CD4-positive, alpha-beta T cell treated with Interleukin-6 at 100 ng/mL for 8 hours (primary cell): ENCODE measurements at places on chromosomes 7 and 10.

- no peak for DNase-seq
Observed at GRCh38 chr10:75223507-75223906, 12.2 kb downstream of the COMTD1 start.

DNA sequence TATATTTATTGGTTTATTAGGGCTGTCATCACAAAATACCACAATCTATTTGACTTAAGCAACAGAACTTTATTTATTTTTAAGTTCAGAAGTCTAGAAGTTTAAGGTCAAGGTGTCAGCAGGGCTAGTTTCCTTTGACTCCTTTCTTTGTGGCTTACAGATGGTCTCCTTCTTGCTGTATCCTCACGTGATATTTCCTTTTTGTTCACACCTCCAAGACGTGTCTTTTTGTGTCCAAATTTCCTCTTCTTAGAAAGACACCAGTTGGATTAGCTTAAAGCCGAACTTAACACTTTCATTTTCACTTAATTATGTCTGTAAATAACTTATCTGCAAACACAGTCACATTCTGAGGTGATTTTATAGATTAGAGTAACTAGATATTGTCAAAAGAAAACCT lies 631.4 kb upstream of the POT1 start:
- no peak for DNase-seq

- no peak for DNase-seq
Observed at GRCh38 chr7:116986611-116987565, 33.6 kb downstream of the ST7 start.

DNA sequence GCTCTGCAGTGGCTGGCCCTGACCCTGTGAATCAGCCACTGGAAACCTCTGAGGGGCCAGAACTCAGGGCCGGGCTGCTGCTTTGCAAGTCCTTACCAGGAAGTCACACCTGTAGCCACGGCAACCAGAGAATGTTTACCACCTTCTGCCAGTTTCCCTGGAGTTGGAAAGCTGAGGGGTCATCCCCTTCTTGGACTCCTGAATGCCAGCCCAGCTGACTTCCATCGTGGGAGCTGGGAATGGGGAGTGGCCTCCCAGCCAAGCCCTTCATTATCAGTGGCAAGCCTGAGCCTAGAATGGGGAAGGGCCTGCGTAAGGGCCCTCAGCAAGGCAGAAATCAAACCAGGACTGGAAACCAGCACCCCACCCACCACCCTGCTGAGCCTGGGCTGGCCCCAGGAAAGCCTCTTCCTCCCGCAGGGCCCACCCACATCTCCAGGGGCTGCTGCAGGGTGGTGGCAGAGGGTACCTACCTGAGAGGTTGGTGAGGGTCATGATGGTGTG lies 6.5 kb upstream of the CRHR2 start:
- no peak for DNase-seq

GRCh38 chr10:80126876-80127275 lies 5.7 kb upstream of the PLAC9 start:
- DNase-seq: no peak

DNA sequence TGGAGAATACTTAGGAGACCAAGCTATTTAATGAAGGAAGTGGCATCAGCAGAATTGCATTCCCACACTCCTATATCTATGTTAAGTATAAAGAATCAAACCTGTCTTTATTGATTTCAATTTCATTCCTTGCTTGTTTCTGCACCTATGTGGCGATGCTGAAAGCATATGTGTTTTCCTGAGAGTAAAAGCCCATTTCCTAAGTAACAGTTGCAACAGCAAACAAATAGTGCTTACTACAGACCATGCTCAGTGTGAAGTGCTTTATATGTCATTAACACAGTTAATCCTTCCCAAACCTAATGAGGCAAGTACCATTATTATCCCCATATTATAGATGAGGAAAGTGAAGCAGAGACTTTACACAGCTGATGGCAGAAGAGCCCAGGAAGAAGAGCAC lies 552.1 kb downstream of the PARD3 start:
- no peak for DNase-seq

GRCh38 chr7:105799006-105799405 lies 77.4 kb downstream of the ATXN7L1 start:
- DNase-seq: no peak

DNA sequence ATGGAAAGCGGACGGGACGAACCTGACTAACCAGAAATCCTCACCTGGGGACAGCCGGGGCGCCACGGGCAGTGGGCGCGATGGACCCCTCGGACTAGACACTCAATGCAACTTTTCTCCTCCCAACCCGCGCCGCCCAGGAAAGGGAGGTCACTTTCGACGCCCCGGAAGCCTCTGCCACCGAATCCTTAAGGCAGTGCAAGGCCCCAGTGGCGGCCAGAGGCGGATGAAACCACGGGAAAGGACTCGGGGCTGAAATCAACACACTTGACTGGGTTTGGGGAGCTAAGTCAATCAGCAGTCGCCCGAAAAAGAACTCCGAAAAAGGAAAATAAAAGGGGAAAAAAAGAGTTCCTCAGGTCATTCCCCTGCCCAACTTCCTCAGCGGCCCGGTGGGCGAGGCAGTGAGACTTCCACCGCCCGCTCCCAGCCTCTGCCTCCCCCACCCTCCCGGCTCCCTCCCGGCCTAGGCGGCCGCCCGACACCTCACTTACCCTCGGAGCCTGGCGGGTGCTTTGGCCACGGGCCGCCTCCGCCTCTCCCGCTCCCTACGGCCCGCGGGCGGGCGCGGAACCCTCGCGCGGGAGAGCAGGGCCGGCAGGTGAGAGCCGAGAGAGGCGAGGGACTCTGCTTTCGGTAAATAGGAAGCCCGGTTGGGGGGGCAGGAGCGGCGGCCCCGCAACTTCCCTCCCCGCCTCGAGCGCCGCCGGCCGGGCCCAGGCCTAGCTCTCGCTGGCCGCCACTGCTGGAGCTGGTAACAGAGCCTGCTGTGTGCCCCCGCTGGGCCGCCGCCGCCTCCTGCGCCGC lies 518 bp downstream of the WAPL start:
- DNase-seq: peak; percentile 15

- no peak for DNase-seq
Observed at GRCh38 chr10:5804386-5804785, 8.8 kb downstream of the GDI2 start.

DNA sequence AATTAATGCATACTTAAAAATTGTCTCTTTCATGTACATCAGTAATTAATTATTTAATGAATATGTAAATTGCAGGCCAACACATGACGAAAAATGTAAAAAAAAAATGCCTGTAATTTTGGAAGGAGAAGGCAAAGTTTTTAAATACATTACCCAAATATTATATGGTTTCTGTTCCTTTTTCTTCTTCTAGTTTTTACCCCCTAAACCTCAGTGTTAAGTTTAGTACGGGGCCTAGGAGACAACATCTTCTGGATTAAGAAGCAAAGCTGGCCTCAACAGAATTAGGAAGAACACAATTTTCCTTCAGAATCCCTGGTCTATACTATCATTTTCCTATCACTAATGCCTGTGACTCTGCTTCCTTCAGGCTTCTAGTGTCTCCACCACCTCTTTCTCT lies 459.3 kb upstream of the NRP1 start:
- DNase-seq: no peak

- DNase-seq: no peak
Observed at GRCh38 chr10:75319274-75319673, 82.3 kb downstream of the ZNF503 start.

DNA sequence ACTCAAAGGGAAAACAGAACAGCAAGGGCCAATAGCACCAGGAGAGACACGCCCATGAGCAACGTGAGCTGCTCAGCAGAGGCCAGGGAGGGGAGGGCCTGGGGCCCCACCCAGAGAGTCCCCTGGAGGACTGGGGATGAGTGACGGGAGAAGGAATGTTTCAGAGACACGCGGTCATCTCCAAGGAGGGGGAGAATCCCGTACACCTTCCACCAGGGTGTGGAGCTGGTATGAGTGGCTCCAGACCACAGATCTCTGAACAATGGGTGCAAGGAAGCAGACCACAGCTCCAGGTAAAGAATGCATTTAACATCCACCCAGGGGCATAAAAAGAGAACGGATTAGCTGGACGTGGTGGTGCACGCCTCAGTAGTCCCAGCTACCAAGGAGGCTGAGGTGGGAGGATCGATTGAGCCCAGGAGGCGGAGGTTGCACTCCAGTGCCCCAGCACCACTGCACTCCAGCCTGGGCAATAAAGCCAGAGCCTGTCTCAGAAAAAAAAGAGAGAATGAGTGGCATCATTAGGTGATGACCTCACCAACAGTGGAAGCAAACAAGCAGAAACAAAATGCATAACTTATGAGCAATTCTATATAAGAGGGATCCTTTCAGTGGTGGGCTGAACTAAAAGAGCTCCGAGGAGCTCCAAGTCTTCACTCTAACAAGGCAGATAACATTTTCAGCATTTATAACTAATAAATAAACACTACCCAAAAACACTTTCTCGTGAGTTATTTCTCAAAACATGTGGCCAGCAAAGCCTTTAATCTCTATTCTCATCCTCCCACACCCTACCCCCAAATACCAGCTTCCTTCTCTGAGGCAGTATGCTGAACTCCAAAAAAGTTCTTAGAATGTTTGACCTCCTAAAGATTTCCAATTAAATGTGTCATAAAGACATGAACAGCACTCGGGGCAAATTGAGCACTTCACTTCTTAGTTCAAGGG lies 12.5 kb downstream of the PSAP start:
- no peak for DNase-seq

- no peak for DNase-seq
Observed at GRCh38 chr10:76192694-76193320, 761.4 kb downstream of the LRMDA start.

GRCh38 chr7:128103498-128104107 lies 72.4 kb upstream of the LRRC4 start:
- no peak for DNase-seq

- DNase-seq: no peak
Observed at GRCh38 chr10:43681721-43682120, 33.0 kb upstream of the ZNF32 start.

GRCh38 chr10:112812586-112812985 lies 137.5 kb upstream of the TCF7L2 start:
- DNase-seq: no peak

DNA sequence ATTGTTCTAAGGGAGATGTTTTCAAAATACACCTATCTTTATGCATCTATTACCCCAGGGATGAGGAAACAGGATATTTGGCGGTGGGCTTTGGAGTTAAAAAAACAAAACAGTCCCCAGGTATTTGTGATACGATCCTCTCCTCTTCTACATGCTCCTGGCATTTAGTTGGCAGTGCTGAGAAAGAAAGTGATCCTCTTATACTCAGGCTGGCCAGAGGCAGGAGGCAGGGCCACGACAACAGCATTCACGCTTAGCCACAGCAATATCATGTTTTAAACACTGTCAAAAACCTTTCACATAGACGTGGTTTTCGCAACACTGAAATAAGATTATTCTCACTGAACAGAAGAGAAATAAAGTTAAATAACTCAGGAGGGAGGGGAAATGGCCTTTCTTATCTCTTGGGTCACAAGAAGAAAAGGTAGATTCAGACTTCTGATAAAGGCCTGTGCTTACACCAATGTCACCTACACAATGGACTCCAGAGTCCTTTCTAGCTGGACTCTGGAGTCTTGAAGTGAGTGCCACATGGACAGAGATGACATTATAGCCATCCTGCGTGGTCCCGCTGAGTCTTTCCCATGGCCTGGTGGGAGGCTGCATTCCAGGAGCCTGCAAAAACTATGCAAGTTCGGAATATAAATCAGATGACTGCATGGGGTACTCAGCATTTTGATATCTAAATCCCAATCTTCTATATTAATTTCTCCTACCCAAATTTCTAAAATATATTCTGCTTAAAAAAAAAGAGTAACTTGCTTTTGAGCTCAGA lies 88.7 kb downstream of the PIP4K2A start:
- DNase-seq: no peak

GRCh38 chr7:76403780-76404494 lies 5.6 kb downstream of the SSC4D start:
- DNase-seq: no peak

DNA sequence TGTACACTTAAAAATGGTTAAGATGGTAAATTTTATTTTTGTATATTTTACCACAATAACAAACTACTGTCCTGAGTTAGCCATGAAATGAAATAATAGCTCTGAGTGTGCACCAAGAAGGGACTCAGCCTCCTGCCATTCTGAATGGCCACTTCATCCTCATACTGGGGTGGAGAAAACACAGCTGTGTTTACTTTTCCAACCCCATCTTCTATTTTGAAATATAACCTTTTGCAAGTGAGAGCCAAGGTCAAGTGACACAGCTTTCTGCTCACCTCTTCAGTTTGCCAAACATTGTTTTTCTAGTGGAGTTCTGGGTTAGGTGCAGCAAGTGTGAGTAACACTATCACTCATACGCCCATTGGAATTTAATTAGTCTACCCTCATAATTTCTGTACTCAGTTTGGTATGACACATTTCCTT lies 107.4 kb upstream of the GLCCI1 start:
- DNase-seq: no peak

GRCh38 chr10:3808689-3809199 lies 23.7 kb upstream of the KLF6 start:
- no peak for DNase-seq

- DNase-seq: no peak
Observed at GRCh38 chr7:32476816-32477648, 13.1 kb downstream of the LSM5 start.

GRCh38 chr7:101804967-101805366 lies 12.5 kb upstream of the CUX1 start:
- DNase-seq: no peak

GRCh38 chr7:135253851-135254771 lies 20.5 kb downstream of the STRA8 start:
- no peak for DNase-seq

DNA sequence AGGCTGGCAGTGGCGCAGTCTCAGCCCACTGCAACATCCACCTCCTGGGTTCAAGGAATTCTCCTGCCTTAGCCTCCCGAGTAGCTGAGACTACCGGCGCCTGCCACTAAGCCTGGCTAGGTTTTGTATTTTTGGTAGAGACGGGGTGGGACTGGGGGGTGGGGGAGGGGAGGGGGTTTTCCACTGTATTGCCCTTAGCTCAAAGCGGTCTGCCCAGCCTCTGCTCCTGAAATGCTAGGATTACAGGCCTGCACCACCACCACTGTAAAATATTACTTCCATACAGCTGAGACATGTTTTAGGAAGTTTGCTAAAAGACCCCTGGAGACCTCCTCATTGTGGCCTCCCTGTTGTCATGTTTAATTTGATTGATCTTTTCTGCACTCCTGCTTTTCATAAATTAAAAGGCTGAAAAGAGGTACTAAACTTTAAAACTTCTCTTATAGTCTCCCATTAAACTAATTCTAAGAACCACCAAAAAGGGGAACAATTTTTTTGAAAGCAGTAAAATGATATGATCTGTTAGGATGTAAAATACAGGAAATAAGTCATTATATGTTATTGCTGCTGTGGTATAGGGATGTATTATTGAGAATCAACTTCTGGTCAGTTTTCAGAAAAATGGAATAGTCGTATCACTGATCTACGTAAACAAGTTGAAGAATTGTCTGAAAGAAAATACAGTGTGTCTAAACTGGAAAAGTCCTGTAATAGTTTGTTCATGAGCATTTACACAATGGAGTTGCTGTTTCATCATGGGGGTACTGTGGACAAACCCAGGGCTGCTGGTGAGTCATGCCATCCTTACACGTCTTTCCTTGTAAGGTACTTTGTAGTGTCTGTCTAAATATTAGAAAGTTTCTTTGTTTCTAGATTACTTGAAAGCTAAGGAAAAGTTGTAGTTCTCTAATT lies 72.9 kb upstream of the TMEM248 start:
- DNase-seq: no peak

GRCh38 chr7:114026486-114027089 lies 107.8 kb upstream of the PPP1R3A start:
- DNase-seq: peak; percentile 53
